T-helper 2 cell (primary cell): ENCODE measurements at places on chromosomes 5 and 9.

DNA sequence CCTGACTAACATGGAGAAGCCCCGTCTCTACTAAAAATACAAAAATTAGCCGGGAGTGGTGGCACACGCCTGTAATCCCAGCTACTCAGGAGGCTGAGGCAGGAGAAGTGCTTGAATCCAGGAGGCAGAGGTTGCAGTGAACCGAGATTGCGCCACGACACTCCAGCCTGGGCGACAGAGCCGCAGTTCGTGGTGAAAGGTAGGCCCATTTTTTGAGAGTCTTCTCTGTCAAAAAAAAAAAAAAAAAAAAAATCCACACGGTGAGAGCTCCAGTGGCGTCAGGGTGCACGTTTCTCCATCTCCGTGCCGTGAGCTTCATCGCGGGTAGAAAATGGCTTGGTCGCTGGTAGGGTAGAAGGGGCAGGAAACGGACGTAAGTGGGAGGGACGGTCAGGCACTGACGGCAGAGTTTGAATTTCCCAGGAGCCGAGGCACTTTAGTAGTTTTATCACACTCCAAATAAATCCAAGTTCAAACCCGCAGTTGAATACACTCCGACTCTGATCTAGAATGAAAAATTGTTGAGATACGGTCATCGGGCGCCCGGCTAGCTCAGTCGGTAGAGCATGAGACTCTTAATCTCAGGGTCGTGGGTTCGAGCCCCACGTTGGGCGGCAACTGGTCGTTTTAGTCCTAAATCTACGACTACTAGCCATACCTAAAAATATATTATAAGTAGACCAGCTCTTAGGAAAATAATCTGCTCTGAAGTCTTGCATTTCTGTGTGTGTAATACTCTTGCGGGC, 2.4 kb upstream of the TRIM7 start:
- DNase-seq, result peak; percentile 74

GRCh38 chr5:91742550-91742949, 359.4 kb upstream of the ARRDC3 start:
- no peak for DNase-seq

DNA sequence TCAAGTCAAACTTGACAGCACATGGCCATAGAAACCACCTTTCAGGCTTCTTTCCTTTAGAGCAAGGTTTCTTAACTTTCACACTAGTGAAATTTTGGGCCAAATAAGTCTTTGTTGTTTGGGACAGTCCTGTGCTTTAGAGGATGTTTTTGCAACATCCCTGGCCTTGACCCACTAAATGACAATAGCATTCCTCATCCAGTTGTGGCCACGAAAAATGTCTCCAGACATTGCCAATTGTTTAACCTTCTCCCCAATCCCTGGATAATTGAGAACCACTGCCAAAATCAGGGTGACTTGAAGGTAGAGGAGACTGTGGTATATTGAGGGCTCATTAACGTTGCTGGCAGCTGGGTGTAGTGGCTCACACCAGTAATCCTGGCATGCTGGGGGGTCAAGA, 72.0 kb downstream of the ALDH1A1 start:
- no peak for DNase-seq

- no peak for DNase-seq
Measured at GRCh38 chr5:77337686-77338085, 127.2 kb downstream of the PDE8B start.

- DNase-seq, result no peak
Measured at GRCh38 chr9:136203408-136204144, 1.4 kb downstream of the LHX3 start.

GRCh38 chr5:149012350-149012749, 50.5 kb downstream of the SH3TC2 start:
- no peak for DNase-seq

- DNase-seq, result no peak
Measured at GRCh38 chr5:133753856-133754255, 141.5 kb upstream of the FSTL4 start.

- DNase-seq, result no peak
Measured at GRCh38 chr9:18605766-18606180, 131.8 kb downstream of the ADAMTSL1 start.

DNA sequence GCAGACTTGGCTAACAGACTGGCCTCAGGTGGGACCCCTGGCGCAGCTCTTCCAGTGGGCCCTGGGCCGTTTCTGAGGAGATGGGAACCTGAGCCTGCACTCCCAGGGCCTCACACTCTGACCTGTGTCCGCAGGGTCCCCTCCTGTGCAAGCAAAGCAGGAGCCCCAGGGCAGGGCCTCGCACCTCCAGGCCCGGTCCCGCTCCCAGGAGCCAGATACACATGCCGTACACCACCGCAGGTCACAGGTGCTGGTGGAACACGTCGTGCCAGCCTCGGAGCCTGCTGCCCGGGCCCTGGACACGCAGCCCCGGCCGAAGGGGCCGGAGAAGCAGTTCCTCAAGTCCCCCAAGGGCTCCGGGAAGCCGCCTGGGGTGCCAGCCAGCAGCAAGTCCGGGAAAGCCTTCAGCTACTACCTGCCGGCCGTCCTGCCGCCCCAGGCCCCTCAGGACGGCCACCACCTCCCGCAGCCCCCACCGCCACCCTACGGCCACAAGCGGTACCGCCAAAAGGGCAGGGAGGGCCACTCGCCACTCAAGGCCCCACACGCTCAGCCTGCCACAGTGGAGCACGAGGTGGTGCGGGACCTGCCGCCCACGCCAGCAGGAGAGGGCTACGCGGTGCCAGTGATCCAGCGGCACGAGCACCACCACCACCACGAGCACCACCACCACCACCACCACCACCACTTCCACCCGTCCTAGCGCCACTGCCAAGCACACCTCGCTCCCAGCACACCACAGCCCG, 29.2 kb downstream of the NKD2 start:
- peak; percentile 2 for DNase-seq

GRCh38 chr9:126066131-126066530, 260.5 kb upstream of the MVB12B start:
- no peak for DNase-seq

- no peak for DNase-seq
Measured at GRCh38 chr5:22258139-22258538, 595.0 kb downstream of the CDH12 start.

DNA sequence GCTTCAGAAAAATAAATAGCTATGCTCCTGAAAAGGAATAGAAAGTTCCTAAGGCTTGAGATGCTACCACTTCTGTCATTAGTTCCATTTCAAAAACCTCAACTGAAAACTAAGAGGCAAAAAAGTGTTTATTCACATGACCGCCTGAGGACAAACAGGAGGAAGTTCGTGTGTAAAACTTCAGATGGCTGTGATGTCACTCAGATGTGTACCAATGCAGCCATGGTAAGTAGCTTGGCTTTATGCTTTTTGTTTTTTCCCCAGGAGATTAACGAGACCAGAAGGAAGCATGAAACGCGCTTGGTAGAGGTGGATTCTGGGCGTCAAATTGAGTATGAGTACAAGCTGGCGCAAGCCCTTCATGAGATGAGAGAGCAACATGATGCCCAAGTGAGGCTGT, 33.0 kb downstream of the LMNB1 start:
- no peak for DNase-seq

- DNase-seq, result no peak
Measured at GRCh38 chr5:172531704-172532026, 77.3 kb upstream of the SH3PXD2B start.

GRCh38 chr9:107280543-107280942, 2.5 kb upstream of the RAD23B start:
- DNase-seq, result no peak

DNA sequence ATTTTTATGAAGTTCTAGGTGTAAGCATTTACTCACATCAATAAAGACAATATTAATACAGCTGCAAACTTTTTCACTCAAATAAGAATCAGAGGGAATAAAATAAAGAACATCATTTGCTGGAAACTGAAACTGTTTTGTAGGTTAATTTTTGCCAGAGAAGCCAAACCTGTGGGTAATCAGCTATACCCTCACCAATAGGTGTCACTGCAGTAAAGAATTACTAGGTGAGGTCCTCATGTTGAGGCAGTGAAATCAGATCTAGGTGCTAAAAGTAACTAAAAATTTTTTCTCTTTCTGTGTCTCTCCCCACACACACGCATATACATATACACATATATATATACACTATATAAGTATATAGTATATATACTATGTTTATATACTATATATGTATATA, 1016.3 kb upstream of the SEMA6A start:
- DNase-seq, result peak; percentile 1

DNA sequence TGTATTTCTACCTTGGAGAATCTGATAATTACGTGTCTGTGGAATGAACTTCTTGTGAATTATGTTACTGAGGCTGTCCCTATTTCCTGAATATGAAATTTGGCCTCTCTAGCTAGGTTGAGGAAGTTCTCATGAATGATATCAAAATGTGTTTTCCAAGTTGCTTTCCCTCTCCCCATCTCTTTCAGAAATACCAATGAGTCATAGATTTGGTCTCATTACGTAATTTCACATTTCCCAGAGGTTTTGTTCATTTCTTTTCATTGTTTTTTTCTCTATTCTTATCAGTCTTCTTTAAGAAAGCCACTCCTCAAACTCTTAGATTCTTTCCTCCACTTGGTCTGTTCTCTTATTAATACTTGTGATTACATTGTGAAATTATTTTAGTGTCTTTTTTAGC, 923.8 kb upstream of the CDH9 start:
- DNase-seq, result no peak

GRCh38 chr9:125428060-125428901, 166.7 kb downstream of the GAPVD1 start:
- no peak for DNase-seq

- no peak for DNase-seq
Measured at GRCh38 chr5:145764325-145764724, 70.8 kb downstream of the PRELID2 start.
